ENCODE measurements at places on chromosomes 1 and 21.

DNA sequence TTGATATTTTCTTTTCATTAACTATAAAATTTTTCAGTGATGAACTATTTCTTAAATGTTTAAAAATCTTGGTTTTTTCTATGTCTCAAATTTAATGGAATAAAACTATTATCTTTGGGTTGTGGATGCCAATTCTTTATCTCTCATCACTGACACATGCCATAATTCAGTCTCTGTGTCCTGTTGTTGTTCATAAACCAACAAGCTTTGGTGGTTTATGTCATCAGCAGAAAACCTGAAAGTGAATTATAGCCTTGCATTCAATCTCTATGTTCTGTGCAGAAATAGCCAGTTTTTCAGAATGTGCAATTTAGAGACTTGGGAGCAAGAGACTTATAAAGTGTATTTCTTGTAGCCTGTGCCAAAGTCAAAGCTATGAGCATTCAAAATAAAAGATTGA, 462.6 kb upstream of the ADGRL4 start:
- no peak for DNase-seq

DNA sequence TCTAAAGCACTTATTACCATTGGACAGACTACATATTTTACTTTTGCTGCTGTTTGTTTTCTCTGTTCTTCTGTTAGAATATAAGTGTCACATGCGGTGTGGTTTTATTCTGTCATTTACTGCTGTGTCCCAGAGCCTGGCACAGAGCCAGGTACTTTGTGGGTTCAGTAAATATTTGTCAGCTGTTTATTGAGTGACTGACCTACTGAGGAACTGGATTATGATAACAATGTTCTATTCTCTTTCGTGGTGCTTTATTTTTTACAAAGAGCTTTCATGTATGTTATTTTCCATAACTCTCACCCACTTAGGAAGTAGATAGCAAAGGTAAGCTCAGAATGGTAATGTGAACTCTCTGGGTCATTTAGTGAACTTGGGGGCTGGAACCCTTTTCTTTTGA, 118.8 kb downstream of the RWDD3 start:
- no peak for DNase-seq

GRCh38 chr1:152043870-152044269, 7.1 kb upstream of the S100A11 start:
- no peak for DNase-seq

GRCh38 chr1:159261721-159262494, 40.2 kb upstream of the FCER1A start:
- no peak for DNase-seq

DNA sequence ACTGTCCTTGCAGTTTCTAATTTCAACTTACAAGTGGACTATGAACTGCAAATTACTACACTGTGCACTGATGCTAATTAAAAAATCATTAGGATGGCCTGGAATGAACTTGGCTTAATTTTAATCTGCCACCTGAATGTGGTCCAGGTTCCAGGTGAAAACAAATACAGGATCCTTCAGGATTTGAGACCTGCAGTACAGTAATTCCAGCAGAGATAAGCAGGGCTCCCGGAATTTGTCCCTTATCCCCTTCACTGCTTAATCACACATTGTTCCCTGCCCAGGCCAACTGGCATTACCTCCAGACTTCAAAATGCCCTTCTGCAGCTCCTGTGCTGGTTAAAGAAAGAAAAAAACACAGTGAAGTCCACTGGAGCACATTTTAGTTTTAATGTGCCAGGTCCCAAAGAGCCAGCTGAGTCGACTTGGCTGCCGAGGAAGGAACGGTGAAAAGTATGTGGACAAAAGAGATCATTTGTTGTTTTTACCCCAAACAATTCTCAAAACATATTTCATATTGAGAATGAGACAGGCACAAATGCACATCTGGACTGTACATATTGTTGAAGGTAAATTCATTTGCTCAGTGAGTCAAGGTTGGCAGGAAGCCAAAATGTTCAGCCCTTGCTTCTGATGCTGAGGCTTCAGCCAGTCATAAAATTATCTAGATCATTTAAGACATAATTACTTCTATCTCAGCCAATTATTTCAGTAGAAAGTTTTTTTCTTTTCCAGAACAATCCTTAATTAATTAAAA, 28.3 kb downstream of the DEGS1 start:
- DNase-seq = no peak

- DNase-seq = no peak
These were observed 50.0 kb upstream of the POGK start for GRCh38 chr1:166789286-166789685.

- DNase-seq = no peak
These were observed 125.4 kb downstream of the TBX19 start for GRCh38 chr1:168405906-168406549.

- DNase-seq = no peak
These were observed 6.5 kb downstream of the SYNC start for GRCh38 chr1:32696041-32696440.

DNA sequence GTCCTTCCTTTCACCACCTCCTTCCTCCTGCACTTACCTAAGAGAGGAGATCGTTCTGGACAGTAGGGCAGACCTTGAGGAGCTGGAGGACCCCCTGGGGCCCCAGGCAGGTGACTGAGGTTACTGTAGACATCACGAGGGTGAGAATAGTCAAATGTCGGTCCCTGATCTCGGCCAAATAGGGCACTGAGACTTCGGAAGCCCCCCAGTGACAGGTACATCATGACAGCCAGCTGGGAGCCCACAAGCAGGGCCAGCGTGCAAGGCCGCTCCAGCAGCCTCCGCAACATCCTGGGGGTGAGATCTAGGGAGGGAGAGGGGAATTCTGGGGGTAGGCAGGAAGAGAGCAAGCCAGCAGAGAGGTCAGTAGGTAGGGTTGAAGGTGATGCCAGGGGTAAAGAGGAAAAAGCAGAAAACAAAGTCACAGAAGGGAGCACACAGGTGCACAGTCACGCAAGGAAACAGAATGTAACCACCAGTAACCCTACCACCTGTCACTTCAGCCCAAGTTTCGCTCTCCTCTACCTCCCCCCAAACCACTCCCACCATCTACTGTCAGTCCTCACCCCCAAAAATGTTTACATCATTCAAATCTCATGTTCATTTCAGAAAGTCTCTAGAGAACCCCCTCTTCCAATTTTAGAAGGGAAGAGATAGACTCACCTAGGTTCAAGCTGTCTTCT, 1.4 kb downstream of the B4GALT3 start:
- DNase-seq = no peak

DNA sequence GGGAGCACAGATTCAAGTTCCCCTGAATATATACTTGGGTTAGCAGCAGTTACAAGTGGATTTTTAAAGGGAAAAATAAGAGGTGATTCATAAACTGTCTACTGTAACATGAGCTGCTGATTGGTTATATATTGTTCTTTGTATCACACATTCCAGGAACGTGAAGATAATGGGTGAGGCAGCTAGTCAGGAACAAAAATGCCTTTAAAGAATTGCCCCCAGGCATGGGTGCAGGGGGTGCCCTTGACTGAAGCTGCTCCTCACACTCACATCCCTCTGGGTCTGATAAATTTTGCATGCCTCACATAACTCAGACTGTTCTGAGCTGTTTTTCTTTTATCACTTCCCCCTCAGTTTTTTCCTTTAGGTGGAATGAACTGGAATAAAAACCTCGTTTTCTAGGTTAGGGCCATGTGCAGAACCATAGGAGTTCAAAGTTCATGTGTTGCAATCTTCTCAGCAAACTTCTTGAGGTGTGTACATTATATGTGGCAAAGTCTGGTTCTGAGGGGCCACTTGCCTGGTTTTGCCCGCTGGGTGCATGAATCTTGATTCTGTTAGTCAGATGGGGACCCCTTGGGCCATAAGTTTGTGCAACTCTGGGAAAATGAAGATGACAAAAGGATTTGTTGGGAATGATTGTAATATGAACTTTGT, 21.1 kb downstream of the TBX19 start:
- DNase-seq = no peak

GRCh38 chr1:33607444-33608005, 135.1 kb downstream of the ZSCAN20 start:
- no peak for DNase-seq

- no peak for DNase-seq
These were observed 8.9 kb downstream of the OVAAL start for GRCh38 chr1:180567654-180568053.

DNA sequence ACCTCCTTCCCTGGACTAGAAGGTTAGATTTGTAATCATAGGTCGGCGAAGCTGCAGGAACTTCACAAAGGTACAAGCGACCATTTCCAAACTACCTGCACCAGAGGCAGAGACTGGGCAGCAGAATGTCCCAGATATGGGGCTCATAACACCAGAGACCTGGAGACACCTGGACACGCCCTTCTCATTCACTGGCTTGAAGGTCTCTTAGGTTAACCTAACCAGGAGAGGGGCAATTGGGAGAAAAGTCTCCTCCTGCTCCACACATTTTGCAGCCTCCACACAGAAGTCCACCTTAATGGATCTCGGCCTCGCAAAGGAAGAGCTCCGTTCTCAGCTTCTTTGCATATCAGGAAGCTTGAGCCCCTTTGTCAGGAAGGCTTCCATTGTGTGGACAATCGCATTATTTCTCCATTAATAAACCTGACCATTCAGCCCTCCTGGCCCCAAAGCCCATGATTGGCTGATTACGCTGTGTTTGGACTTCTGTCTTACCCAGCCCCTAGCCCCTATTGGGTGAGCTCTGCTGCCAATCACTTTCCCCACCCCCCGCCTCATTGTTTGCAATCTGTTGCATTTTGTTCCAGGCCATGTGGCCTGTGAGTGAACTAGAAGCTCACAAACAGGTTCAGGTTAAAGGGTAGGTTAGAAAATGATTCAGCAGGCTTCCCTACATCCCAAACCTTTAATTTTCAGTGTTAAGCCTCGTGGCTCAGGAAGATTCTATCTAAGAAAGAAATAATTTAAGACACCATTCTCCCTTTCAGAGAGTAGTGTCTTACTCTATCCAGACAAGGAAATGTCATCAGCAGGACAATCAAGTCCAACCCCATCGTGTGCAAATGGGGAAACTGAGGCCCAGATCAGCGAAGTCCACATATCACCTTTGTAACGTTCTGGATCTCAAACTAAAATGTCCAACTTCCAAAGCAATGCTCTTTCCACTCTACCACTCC, 2.8 kb downstream of the MYCL start:
- DNase-seq = no peak

DNA sequence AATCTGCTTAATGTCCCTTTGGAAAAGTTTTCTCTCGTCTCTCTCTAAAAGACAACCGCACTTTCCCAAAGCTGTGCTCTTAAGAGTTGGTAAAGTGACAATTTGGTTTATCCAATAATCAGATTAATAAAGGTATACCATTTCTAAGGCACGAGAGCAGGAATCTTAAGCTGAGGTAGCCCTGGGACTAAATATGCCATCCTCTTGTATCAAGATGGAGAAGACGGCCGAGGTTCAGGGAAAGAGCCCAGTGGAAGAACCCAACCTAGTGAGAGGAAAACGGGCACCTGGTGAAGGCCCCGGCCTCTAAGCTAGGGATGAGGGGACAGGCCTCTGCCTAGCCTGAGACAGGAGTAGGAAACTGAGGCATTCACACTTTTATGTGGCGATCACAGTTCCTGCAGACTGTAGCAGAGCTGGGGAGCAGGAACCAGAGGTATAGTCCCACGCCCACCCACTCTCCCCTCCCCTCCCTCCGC, 334 bp upstream of the SARS1 start:
- no peak for DNase-seq

DNA sequence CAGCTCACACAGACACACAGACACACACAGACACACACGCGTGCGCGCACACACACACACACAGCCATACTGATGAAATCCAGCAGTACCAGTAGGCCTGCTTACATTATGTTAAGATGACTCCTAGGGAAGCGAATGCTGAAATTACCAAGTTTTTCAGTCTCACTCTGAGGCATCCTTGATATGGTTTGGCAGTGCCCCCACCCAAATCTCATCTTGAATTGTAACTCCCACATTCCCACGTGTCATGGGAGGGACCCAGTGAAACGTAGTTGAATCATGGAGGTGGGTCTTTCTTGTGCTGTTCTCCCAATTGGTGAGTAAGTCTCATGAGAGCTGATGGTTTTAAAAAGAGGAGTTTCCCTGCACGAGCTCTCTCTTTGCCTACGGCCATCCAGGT, 64.1 kb downstream of the TIAM1 start:
- DNase-seq = no peak

- no peak for DNase-seq
These were observed 34.0 kb downstream of the ATP5PF start for GRCh38 chr21:25700741-25701140.

DNA sequence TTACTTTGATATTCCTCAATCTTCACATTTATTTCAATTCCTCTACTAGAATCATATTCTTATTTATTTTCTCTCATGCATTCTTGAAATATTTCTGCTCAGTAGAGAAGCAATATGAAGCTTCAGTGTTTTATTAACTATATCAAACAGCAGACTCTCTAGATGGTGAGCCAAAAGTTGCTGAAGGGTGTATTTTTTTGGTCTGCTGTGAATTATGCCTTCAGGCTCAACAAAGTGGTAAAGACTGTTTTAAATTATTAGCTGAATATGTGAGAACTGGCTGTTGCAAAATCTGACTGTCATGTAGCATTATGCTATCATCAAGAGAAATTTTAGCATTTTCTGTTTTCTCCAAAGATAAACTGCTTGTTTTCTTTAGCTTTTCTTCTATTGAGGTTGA, 24.9 kb upstream of the CDC42BPA start:
- DNase-seq = no peak

DNA sequence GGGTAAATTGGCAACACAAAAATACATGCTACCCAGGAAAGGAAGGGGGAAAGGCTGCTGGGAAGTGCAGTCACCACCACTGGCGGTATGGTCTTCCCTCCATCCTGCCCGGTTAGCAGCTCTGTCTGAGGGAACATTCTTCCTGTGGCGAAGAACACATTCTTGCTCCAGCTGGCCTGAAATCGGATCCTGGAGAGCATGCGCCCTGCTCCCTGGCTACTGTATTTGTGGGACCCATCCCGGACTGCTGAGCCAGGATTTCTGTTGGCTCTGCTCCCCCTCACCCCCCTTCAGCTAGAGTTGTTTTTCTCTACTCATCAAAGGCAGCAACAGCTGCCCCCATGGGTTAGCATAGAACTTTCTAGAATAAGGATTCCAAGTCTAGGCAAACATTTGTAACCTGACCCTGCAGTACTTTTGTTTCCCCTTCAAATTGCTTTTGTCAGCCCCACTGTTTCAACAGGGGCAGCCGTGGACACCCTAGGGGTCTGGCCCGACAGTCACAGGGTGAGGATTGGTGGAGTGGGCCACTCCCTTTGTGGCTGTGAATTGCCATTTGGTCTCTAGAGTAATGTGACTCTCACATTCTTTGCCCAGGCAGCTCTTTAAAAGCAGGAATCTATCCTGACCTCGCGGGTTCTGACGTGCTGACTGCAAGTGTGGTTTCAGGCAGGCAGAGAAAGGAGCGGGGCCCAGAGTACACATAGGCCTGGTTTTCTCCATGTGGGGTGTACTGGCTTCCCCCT, 157.7 kb downstream of the TOMM20 start:
- no peak for DNase-seq

DNA sequence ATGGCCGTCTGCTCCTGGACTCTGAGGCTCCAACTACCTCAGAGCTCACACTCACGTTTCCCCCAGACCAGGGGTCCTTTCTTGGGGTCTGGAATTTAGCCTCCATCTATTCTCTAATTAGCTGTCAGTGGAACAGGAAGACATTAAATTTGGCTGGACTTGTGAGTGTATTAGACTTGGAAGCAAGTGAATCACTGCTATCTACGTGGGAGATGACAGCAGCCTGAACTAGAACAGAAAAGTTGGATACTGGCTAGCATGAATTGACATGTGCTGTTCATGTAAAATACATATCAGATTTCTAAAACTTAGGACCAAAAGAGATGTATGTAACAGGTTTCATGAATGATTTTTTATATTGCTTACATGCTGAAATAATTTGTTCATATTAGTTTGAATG, 28.0 kb downstream of the TAF5L start:
- no peak for DNase-seq

All from activated T-helper 1 cell treated with anti-CD3 and anti-CD28 coated beads, Interleukin-2, amount 50 U/mL, for 16 hours (primary cell).